ENCODE measurements at places on chromosomes 1 and 21.

- DNase-seq, result no peak
Observed at GRCh38 chr1:6785728-6786505, 663 bp downstream of the CAMTA1 start.

- no peak for DNase-seq
Observed at GRCh38 chr21:15804247-15805005, 74.6 kb downstream of the USP25 start.

GRCh38 chr1:26287033-26287711 is 7.3 kb downstream of the SH3BGRL3 start:
- DNase-seq, result no peak

DNA sequence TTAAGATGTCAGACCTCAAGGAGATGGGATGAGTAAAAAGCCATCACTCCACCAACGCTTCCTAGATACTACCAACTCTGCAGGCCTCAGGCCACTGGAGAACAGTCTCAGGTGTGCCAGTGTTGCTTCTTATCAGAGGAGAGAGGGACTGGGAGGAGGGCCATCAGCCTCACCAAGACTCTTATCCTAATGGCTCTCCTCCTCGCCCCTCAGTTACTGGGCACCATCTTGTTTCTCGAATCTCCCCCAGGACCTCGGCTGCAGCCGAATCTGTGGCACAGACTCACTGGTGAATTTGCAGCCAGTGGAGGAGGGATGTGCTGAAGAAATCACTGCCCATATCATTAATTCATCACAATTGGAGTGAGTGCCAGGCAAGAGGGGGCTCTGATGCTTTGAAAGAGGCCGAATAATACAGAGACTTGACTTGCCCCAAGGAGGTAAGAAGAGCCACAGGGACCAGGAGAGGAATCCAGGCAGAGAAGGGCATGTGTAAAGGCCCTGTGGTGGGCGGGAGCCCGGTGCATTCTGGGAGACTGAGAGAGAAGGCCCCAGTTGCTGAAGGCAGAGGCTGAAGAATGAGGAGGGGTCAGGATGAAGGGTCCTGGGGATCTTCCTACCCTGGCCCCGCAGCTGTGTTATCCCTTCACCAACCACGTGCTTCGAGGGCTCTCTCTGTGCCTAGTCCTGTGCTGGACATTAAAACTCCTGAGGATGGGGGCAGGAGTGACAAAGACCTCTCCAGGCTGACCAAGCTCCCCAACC is 129.8 kb downstream of the PTPRU start:
- no peak for DNase-seq

DNA sequence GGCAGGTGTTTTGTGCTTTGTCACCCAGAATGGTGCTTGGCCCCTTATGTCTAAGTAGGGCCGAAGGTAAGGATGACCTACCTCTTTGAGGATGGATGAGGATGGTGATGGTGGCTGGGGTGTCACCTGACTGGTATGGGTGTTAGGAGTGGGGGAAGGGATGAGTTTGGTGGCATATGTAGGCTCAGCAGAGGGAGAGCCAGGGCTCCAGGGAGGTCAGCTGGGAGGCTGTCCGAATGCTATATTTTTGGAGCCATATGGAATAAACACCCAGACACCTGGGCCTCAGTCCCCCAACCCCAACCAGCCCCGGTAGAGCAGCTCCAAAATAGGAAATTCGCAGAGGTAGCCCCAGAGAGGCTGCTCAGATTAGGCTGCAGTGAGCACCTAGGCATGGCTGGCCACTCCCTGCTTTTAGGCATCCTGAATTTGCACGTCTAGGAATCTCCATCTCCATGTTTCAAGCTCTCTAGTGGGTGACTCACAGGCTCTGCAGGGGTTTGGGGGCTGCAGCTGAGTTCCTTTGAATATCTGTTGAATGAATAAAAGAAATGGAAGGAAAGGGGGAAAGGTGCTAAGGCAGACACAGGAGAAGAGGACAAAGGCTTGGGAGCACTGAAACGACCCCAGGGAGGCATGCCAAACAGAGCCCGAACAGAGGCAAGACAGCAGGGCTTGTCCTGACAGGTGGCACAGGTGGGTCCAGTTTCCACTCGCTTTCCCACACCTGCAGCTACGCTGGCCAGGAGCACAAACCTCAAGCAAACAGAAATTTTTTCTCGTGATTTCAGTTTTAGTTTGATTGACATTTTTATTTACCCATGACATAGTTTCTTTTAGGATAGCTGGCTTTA is 135.3 kb upstream of the EDN2 start:
- no peak for DNase-seq

Data from NCI-H526 treated with DMSO at 0.1 percent for 48 hours (cell line).